Stimulated activated naive CD4-positive, alpha-beta T cell treated with Interleukin-2 at 50 U/mL for 16 hours (primary cell): ENCODE measurements at places on chromosomes 1 and 21.

GRCh38 chr21:32249511-32250280 lies 29.2 kb downstream of the MIS18A start:
- DNase-seq, result no peak

DNA sequence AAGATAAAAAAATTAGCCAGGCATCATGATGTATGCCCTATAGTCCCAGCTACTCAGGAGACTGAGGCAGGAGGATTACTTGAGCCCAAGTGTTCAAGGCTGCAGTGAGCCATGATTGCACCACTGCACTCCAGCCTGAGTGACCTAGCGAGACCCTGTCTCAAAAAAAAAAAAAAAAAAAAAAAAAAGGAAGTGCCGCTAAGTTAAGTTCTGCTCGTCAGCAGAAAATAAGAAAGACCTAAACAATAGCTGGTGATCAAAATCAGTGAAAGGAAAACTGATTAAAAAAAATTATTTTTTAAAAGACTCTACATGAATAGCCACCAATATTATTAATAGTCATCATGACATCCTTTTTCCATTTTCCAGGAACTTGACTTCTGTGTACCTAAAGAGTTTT lies 44.2 kb upstream of the MTR start:
- no peak for DNase-seq

- no peak for DNase-seq
Measured at GRCh38 chr1:115118611-115119010, 29.3 kb upstream of the TSPAN2 start.

DNA sequence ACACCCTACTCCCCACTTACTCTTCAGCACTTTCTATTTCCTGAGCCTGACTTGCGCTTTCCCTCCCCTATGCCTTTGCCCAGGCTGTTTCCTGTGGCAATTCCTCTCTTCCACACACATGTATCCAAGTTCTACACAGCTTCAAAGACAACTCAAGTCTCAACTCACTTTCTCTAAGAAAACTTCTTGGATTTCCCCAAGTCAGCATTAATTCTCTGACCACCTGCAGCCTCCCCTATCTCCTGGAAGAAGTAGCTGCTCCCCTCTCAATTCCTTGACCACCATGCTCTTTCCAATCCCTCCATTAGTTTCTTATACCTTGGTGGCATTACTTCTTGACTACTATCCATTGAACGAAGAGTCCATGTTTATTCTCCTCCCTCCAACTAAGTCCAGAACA lies 42.8 kb downstream of the NMNAT2 start:
- DNase-seq, result no peak

- DNase-seq, result no peak
Measured at GRCh38 chr1:78490861-78491450, at the start of gene PTGFR. Gene PTGFR, plus strand, starts transcription at chr1:78490974. Its CDS starts 1,770 bp downstream, at chr1:78492744.

DNA sequence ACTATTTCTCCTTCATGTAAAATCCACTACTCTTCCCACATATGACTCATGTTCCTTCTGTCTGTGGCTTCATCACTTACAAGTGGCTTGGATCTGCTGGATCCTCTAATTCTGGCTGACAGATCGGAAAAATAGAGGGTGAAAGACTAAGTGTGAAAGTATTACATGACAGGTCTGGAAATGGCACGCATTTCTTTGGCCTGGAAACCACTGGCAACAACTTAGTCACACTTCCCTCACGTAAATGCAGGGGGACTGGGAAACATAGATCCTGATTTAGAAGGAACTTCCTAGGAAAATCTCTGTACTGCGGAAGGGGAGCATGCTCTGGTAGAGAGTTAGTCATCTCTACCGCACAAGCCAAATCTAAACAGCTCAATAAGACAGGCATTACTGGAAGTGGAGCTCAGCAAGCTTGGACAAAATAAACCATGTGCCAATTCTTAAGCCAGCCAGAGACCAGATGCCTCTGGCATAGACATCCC lies 305.4 kb upstream of the PTBP2 start:
- no peak for DNase-seq

DNA sequence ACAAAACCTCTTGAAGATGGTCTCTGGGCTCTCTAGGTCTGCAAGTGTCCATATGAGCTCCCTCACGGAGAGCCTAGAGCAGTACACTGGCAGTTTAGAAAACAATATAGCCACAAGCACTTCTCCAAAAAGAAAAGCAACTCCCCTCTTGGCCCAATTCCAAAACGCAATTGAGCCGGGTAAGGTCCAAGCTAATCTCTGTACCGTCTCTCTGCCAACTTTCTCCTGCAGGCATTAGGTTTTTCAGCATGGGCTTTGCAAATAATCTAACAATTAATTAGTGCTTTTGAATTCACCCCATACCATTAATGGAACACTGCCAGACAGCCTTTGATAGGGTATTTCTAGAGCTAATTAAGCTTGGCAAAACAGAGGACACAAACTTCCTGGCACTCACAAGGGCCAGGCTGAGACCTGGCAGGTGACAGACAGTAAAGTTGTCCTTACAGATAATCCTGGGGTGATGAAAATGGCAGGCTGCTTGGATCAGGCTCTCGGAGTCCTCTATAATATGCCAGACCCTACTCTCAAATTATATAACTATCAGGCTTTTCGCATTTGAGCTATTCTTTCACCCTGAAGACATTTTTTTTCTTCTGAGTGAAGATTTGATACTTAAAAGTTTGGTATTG lies 39.8 kb downstream of the TGFBR3 start:
- DNase-seq, result no peak

DNA sequence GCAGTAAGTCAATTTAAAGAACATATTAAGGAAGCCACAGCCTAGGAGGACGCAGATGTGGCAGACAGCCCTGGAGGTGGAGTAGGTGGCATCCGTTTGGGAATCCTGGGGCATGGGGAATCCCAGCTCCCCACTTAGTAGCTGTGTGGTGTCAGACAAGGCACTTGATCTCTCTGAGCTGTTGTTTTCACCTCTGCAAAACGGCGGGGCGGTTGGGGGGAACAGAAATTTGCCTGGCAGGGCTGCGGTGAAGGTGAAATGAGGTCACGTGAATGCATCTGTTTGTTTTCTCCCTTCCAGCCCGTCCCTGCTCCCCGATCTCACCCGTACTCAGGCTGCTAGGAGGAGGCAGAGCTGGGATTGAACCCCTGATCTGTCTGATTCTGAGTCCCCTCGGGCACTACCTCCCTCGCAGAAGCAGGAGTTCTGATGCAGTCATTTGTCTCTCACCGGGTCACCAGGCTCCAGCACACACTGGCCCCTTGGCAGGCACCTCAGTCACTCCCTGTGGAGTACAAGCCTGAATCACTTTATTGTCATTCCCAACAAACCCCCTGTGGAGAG lies 2.2 kb upstream of the LAPTM5 start:
- DNase-seq, result peak; percentile 54

- DNase-seq, result no peak
Measured at GRCh38 chr1:193417403-193417802, 231.0 kb upstream of the B3GALT2 start.

DNA sequence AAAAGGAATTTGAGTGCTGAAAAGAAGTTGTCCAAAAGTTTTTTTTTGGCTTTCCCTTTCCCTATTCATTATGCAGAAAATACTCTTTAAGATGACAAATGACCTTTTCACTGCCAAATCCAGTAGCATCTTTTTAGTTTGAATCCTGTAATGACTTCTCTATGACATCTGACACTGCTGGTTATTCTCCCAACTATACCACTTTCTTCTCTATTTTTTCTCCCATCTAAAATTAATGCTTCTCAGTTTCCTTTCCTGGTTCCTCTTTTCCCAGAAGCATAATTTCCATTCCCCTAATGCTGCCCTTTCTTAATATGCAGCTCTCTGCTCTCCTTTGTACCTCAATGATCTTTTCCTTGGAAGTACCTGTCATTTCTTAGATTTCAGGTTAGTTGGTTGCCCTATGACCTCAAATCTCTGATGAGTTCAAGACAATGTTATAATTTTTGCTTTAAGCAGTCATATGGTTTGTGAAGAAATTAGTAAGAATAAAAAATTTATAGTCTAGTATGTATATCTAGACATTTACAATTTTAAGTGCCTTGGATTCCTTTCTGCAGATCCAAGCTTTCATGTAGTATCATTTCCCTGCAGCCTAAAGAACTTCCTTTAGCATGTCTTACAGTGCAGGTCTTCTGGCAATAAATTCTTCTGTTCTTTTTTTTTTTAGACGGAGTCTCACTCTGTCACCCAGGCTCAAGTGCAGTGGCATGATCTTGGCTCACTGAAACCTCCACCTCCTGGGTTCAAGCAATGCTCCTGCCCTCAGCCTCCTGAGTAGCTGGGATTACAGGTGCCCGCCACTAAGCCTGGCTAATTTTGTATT lies 150.8 kb downstream of the CDC42BPA start:
- DNase-seq, result no peak

DNA sequence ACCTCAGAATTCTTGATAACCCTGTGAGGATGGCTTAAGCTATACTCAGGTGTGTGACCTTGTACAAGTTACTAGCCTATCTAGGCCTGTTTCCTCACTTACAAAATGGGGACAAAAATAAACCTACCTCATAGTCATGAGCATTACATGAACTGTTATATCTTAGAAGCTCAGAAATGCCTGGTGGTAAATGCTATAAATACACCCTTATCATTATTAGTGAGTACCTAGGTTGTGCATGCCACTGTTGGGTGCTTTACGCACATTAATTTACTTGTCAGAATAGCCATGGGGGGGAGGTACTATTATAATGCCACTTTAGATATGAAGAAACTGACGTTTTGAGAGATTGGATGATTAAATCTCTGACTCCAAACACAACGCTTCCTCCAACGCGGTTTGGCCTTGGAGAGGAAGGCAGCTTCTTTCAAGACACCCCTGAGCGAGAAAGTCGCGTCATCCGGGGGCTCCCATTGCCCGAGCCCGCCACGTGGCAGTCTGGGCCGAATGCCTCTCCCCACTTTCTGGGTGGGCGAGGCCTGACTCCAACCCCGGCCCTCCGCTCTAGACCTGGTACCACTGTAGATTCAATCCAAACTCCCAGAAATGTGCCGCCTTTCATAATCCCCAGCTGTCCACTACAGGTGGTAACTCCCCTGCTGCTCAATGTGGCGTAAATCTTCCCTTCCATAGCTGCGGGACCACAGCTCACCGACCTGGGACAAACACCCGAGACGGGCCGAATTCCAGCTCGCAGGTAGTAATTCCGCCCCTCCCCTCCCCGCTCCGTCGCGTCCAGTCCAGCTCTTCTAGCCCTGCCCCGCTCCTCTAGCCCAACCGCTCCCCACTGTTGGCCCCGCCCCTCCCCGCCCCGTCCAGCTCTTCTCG lies 771 bp upstream of the RAD54L start:
- peak; percentile 35 for DNase-seq

GRCh38 chr21:29371464-29371863 lies 72.7 kb downstream of the BACH1 start:
- DNase-seq, result peak; percentile 7

- no peak for DNase-seq
Measured at GRCh38 chr1:45299981-45300668, 26.6 kb upstream of the HPDL start.

- no peak for DNase-seq
Measured at GRCh38 chr1:116680752-116681151, 13.2 kb upstream of the IGSF3 start.

GRCh38 chr1:179322557-179322956 lies 29.0 kb downstream of the SOAT1 start:
- DNase-seq, result no peak

GRCh38 chr1:7942214-7942921 lies 1.7 kb upstream of the TNFRSF9 start:
- DNase-seq, result peak; percentile 19

DNA sequence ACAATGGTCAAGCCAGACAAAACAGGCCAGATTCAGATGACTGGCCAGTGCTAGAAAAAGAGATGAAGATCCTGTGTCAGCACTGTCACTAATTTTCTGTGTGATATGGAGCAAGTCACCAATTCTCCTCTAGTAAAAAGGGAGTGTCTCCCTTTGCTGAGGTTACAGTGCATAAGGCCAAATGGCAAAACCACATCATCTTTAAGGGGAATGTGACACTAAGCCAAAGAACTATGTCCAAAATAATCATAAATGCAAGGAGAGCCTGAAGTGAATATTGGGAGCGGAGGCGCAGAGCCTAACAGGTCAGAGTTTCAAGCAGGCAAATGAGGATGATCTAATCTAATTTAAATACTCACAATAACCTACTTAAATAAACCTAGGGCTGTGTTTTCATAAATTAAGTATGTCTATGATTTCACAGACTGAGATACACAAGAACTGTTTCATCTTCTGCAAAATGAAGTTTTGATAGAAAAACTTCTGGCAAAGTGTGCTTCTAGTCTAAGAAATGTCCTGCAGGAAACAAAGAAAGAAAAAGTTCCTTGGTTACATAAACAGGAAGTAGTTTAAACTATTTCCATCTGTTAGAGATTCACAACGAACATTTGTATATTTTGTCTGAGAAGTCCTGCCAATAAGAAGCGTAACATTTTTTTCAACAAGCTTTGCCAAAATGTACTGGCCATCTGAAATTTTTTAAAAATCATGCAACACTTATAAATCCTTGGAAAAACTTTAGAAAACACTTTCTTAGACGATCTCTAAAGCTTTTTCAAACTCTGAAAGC lies 290.2 kb downstream of the LRRC40 start:
- no peak for DNase-seq

GRCh38 chr1:233020426-233020825 lies 70.0 kb downstream of the NTPCR start:
- DNase-seq, result no peak
